Activated CD4-positive, alpha-beta memory T cell treated with anti-CD3 and anti-CD28 coated beads for 36 hours (primary cell): ENCODE measurements at places on chromosomes 6 and 20.

DNA sequence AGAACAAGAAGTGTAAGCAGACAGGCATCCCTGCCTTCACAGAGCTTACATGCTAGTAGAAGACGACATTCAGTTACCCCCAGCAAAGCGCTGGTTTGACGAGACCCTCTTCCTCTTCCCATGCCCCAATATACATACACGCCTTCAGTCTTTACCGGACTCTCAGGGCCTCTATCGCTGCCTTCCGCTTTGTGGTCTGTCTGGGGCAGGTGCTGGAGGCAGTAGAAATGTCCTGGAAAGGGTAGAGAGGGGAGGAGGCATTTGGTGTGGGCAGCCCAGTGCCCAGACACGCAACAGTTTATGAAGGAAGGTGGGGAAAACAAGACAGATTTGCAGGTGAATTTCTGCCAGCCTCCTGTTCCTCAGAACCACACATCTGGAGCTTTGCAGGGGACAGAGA lies 6.0 kb downstream of the SMPD2 start:
- no peak for DNase-seq

DNA sequence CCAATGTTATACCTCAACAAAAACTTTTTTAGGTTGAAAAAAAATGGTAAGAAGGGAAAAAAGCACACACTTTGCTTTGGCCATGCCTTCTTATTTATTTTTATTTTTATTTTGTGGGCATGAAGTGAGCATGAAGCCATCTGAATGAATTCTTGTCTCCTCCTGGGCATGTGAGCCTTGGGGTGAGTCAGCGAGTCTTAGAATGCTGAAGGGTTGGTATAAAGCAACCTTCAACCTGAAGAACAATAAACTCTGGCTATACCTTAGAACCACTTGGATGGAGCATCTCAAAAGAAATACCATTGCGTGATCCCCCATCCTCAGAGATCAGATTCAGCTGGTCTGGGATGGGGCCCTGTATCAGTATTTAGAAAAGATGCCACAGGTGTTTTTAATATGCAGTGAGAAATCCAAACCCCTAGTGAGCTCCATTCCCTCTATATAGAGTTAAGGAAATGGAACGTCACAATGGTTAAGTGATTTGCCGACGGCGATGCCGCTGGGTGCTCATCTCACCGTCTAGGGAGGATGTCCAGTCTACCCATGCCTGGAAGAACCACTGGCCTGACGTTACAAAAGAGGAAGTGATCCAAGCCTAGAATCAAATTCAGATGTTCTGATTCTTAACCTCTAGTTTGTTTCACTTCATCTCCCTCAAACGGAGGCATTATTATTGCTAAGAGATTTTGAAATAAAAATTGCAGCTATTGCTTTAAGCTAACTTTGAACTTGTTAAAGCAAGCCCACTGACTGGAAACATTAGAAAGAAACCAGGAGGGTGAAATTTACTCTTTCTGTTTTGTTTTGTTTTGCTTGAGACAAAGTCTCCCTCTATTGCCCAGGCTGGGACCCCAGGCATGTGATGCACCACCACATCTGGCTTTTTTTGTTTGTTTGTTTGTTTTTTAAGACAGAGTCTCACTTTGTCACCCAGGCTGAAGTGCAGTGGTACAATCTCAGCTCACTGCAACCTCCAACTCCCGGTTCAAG lies 67.1 kb downstream of the EDN1 start:
- DNase-seq: no peak

DNA sequence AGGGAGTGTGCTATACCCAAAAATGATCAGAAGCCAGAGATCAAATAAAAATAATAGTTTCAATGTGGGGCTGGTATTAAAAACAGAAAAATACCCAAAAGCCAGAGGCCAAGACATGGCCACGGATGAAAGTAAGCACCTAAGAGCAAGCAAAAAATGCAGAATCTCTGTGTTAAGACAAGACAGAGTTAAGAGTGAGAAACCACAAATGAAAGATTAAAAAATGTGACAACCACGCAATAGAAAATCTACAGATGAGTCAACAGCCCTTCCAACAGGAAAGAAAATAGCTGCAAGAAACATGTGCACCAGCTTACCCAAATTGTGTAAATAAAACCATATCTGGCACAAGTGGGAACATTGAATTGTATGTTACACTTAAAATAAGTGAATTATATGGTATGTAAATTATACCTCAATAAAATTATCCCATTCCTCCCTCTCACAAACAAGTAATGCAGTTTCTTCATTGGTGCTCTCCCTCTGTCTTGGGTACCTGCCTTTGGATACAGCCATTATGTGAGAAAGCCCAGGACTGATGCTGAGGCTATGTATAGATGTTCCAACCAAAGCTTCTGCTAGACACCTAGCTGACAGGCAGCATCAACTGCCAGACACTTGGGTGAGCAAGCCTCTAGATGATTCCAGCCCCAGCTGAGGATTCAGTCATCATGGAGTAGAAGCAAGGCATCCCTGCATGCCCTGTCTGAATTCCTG lies 55.3 kb upstream of the UFL1 start:
- DNase-seq: no peak

DNA sequence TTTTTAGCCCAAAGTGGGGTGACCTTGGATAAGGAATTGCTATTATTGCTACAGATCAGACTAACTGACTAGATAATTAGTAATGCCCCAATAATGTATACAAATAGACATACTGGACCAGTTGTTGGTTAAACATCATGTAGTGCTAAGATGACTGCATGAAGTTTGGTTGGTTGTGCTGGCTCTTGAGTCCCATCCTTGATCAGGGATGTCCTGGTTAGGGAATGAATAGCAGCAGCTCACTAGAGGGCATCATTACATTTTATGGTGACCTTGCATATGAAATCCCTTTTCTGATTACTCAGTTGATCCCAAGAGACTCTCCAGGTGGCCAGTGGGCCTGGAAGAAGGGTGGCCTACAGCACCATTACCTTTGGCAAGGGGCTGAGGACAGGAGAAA lies 10.9 kb downstream of the TPBG start:
- DNase-seq: no peak

DNA sequence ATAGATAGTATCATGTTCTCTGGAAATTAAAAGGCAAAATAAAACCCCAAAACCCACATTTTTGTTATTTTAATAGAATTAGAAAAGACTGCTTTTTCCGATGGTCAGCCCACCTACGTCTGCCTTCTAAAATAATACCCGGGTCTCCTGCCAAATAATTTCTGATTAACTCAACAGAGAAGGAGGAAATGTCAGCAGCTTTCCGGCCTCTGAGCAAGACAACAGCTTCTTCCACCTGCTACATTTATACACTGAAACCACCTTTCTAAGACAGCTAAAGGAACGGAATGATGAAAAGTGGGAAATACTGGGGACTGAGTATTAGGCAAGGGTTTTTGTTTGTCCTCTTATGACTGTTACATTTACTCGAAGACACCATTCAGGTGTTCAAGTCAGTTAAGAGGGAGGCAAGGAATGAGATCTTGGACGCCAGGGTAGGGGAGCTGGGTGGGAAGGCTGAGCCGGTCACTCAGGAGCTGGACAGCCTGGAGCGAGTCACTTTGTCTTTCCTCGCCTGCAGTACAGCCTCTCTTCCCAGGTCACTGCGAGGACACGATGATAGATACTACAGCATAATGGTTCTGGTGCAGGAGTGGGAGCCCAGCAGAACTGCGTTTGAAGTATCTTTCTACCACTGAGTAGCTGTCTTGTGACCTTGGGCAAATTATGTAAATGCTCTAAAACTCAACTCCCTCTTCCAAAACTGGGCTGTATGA lies 96.3 kb upstream of the QKI start:
- DNase-seq: no peak

DNA sequence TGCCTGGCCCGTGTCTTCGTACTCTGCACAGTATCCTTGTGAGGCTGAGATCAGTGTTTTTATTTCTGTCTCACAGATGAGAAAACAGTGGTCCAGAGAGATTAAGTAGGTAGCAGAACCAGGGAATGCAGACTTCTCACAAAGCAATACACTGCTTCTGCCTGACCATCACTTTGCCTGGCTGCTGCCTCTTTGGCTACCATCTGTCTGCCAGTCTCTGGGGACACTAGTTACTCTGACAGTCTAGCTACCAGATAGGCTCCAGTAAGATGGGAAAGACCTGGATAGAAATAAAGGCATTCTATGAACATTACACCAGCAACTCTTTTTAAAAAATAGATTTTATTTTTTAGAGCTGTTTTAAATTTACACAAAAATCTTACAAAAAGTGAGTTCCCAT lies 96.9 kb downstream of the PHACTR3 start:
- DNase-seq: no peak

GRCh38 chr6:7731294-7731693 lies 5.4 kb downstream of the BMP6 start:
- DNase-seq: no peak

DNA sequence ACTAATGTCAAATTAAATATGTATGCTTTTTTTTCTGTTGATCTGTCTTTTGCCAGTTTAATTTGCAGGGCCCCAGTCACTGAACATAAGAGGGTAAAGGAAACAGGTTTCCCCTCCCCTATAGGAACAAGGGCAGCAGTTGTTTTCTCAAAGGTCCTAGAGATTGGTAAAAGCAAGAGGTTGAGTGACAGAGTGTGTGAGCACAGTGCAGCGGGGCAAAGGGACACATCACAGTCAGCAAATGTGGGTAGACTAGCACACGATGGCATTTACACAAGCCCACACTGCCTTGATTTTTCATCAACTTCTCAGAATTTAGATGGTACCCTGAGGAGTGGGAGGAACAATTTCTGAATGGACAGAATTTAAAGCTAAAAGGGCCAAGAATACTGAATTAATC lies 138.7 kb upstream of the MYLIP start:
- no peak for DNase-seq

DNA sequence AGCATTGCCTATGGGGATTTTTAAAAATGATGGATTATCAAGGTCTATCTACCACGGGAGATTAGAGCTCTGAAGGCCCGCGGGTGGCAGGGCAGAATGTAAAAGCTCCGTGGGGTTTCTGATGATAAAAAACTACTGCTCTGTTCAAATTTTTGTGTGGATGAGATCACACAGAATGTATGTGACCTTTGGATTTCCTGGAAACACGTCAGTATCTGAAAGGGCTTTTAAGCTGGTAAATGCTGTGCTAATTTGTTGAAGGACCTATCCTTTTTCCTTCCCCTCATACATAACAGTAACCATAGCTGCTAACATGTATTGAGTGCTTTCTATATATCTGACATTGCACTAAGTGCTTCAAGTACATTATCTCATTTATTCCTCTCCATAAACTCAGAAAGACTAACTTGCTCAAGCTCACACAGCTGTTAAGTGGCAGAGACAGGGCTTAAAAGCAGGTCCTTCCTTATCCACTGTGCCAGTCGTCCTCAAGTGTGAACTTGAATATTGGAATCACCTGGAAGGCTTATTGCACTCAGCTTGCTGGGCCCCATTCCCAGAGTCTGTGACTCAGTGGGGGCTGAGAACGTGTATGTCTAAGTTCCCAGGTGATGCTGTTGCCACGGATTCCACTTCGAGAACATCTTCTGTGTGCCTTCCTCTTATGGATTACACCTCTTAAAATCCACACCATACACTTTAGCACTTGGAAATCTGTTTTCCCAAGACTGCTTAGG lies 1.9 kb upstream of the TMEM242 start:
- no peak for DNase-seq

- no peak for DNase-seq
These were observed 245.4 kb upstream of the FLRT3 start for GRCh38 chr20:14582855-14583254.

- no peak for DNase-seq
These were observed 69.9 kb upstream of the SCGN start for GRCh38 chr6:25582101-25582500.

GRCh38 chr6:113495521-113495920 lies 361.6 kb upstream of the MARCKS start:
- DNase-seq: no peak

DNA sequence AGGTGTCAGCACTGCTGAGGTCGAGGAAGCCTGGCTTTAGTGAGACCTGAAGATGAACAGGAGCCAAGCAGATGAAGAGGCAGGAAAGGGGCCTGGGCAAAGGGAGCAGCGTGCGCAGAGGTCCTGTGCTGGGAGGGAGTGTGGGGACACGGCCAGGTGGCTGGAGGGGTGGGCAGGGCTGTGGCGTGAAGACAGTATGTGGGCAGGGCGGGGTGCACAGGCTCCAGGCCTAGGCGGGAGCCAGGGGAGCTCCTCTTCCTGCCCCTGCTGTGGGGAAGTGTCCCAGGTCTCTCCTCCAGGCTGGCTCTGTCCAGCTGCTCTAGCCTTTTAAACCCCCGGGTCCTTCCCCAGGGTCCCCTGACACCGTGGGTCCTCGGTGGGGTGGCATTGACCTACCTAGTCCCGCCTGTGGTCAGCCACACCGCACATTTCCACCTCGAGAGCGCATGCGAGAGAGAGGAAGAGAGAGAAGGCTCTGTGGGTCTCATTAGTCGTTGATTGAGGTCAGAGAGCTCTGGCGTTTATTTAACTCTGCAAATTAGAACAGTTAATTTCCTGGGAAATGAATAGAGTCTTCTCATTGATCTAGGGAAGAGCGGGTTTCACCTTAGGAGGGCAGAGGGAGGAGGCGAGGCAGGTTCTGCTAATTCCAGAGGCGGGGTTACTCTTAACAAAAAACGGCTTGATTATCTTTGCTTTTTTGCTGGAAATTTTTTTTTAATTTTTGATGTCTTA lies 68.8 kb downstream of the CDH4 start:
- DNase-seq: no peak

DNA sequence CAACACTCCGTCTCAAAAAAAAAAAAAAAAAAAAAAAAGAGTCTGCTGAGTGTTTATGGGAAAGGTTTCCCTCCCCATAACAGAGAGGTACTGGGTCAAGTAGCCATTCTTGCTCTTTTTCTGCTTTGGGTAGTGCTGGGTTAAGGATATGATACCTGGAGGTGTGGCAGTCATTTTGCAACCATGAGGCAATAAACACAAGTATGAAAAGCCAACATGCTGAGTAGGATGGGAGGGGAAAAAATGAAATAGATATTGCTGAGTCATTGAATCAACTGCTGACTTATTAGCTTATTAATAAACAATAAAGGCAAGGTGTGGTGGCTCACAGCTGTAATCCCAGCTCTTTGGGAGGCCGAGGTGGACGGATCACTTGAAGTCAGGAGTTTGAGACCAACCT lies 2.3 kb upstream of the TOMM34 start:
- DNase-seq: no peak

GRCh38 chr6:146997062-146997461 lies 207.2 kb upstream of the STXBP5 start:
- no peak for DNase-seq

DNA sequence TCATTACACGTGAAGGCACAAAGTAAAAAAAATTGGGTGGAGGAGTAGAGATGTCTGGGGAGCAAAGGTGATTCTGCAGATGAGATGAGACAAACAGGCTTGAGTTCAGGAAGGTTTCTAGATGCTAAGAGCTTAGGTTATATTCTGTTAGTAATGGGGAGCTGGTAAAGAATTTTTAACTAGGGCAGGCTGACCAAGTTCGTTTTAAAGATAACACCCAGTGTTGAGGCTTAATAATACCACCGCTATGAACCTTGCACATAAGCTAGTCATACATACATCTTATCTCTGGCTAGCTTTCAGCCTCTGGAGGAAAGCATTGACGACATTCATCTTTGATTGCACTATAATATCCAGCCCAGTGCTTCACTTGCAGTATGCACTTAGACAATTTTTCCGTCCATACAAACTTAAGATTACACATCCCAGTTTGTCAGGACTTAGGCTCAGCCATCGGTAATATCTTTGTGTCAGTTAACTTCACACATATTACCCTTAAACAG lies 12.1 kb downstream of the NHSL1 start:
- DNase-seq: no peak

- DNase-seq: no peak
These were observed 3.2 kb downstream of the SLC29A1 start for GRCh38 chr6:44226368-44227147.
